ENCODE measurements at places on chromosomes 12 and 14.

DNA sequence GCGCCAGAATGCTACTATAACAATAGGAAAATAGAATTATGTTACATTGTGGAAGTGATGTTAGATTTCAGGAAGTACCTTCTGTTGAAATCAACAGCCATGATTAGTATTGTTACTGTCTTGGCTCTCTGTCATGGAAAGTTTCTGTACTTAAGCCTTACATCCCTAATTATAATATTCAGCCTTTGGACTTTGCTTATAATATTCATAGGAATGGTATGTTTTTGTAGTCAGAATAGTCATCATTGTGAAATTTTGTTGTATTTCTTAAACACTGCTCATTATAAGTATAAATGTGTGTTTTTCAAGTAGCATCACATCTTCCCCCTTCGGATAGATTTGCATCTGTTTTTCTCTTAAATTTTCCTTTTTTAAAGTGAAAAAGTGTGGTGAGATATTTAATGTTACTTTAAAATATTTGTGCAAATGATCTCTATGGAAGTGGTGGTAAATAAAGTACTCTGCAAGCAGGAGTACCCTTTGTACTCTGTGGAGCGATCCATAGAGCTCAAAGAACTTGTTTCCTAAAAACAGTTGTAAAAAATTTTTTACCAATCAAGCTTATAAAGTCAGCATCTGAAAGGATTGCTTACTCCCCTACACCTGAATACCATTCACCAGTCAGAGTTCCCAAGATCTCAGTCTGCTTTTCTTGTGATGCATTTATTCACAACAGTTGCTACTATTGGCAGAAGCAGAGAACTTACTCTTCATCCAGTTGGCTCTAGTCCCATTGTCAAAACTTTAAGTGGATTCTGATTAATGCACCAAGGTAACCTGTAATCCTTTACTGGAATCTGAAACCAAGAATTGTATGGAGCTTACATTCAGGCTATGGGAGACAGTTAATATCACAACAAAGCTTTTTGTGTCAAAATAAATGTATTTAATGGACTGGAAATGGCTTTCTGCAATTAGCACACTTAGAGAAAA, 87.8 kb downstream of the RIC8B start:
- DNase-seq = no peak

DNA sequence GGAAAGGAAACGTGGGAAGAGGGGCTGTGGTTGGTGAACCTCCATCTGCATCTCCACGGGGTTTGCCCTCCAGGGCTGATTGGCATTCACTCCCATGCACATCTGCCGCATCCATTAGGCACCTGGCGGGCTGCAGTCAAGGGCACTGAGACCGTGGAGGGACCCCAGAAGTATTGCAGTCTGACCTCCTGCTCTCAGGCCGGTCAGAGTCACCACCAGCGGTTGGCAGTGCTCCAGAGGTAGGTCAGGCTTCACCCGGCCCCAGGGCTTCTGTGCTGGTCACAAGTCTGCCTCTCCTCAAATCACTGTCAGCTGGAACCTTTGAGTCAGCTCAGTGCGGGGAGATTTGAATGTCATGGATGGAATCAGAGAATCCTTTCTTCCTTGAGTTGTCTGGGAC, 132.3 kb downstream of the PAPOLA start:
- no peak for DNase-seq

DNA sequence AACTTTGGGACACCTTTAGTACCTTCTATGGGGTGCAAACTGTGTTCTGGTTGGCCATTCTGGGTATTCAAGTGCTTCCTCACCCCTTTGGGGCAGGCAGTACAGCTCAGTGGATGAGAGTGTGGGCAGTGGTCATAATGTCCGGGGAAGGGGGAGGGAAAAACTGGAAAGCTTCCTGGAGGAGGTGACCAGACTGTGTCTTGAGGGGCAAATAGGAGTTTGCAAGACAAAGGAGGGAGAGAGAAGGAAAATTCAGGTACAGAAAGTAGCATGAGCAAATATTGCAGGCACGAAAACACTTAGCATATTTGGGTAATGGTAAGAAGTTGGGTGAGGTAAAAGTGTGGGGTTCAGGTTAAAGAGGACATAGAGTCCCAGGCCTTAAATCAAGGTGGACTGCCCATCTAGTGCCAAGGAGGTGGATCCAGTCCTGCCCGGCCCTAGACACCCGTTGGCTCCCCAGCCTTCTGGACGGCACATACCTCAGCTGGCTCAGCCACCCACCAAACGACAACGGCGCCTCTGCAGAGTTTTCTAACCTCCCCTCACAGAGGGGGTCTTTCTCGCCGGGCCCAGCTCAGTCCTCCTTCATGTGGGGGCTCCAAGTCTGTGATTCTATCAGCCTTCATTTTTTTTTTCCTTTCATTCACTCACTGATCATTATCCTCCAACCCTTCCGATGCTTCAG, 86.4 kb downstream of the DICER1 start:
- no peak for DNase-seq

- DNase-seq = no peak
Measured at GRCh38 chr12:4685317-4685716, 34.9 kb upstream of the GALNT8 start.

GRCh38 chr12:93273834-93274564, 103.7 kb upstream of the NUDT4 start:
- no peak for DNase-seq

DNA sequence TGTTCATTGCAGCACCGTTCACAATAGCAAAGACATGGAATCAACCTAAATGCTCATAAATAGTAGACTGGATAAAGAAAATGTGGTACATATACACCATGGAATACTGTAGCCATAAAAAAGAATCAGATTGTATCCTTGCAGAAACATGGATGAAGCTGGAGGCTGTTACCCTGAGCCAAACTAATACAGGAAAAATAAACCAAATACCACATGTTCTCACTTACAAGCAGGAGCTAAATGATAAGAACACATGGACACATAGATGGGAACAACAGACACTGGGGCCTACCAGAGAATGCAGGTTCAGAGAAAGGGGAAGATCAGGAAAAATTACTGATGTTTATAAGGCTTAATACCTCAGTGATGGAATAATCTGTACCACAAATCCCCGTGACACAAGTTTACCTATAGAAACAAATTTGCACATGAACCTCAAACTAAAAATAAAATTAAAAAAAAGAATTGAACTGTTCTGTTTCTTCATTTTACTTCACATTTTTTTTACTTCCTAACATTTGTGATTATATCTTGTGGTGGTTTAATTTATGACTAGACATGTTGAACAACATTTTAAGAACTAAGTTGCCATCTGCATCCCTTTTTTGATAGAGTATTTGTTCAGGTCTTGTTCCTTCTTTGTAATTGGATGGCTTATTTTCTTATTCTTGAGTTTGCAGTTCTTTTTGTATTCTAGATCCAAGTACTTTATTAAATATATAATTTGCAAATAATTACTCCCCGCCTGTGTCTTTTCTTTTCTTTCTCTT, 835.2 kb downstream of the FSCB start:
- no peak for DNase-seq

- DNase-seq = peak; percentile 28
Measured at GRCh38 chr12:84397263-84397662, 515.3 kb downstream of the SLC6A15 start.

DNA sequence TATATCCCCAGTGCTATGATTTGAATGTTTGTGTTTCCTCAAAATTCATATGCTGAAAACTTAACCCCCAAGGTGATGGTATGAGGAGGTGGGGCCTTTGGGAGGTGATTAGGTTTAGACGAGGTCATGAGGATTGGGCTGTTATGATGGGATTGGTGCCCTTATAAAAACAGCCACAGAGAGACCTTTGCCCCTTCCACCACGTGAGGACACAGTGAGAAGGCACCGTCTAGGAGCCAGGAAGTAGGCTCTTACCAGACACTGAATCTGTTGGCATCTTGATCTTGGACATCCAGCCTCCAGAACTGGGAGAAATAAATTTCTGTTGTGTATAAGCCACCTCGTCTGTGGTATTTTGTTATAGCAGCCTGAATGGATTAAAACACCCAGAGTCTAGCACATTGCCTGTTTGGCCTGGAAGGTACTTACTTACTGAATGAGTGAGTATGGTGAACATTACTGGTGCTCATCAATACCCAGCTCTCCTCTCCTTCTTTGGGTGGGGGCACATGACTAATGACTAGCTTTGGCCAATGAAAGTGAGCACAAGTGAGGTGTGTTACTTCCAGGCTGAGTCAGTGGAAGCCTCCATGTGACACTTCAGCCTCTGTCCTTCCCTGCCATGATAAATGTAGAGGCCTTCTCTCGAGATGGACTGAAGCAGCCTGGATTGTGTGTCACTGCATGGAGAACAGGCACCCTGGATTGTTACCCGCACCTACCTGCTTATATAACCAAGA, 72.4 kb upstream of the CHST11 start:
- DNase-seq = no peak

DNA sequence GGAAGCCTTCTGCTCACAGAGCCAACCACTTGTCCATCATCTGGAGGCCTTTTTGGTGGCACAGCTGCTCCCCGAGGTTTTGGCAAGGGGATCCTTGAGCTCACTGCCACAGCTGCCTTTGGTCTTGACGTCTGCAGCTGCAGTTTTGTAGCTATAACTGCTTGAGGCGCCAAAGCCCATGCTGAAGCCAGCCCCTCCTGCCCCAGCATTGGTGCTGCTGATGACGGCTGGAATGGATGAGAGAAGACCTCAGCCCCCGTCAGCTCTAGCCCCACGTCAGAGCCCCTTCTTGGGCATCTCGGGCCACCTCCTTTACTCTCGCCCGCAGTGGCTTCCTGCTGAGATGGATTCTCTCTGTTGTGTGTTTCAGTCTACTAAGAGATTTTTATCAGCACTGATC, 12.3 kb upstream of the KRT74 start:
- DNase-seq = no peak

- DNase-seq = no peak
Measured at GRCh38 chr12:11601647-11602046, 47.8 kb upstream of the ETV6 start.
